HT-29 (cell line): ENCODE measurements at places on chromosomes 13 and 19.

DNA sequence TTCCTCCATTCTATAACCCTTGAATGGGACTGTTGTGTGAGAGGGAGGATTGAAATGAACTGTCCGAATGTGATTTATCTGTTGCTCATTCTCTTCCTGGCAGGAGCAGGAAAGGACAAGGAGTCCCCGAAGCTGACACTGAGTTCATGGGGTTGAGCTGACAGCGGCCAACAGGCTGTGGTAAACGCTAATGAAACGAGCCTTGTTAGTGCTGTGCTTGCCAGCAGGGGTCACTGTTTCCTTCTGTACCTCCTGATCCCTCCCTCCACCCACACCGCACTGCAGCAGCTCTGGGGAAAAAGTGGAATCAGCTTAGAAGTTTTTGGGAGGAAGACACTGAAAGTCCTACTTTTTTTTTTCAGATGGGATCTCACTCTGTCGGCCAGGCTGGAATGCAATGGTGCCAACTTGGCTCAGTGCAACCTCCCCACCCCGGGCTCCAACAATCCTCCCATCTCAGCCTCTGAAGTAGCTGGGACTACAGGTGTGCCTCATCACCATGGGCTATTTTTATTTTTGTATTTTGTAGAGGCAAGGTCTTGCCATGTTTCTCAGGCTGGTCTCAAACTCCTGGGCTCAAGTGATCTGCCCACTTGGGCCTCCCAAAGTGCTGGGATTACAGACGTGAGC is 6.7 kb upstream of the ZNF761 start:
- peak; percentile 59 for DNase-seq

DNA sequence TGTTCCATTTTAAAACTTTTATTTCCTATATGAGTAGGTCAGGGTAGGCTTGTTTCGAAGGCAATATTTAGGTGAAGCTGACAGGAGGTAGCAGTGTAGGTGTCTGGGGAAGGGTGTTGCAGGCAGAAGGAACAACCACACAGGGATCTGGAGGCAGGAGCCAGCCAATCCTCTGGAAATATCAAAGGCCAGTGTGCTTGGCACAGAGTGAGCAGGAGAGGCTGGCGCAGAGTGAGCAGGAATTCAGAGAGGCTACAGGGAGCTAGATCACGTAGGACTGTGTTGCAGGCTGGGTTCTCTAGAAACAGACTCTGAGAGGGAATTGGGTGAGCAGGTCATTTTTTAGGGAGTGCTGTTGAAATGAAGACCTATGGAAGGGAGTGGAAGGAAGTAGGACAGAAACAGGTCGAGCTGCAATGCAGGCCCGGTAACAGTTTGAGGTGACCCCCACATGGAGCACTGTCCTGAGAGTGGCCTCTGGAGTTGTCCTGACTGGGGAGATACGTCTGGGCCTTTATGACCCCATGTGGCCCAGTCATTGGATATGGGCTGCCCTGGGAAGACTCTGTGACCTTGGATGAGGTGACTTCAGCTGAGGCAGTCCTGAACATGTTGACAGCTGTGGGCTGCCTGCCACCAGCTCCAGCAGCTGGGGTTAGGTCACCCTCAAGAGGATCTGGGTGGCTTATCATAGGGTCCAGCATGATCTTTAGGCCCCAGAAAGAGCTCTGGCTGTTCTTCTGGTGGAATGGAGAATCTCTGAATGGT is 51.7 kb downstream of the ERCC5 start:
- DNase-seq, result no peak

GRCh38 chr19:6587093-6587820 is 3.7 kb downstream of the CD70 start:
- DNase-seq, result no peak

GRCh38 chr19:41541990-41542584 is 33.9 kb upstream of the CEACAM21 start:
- peak; percentile 87 for DNase-seq

- no peak for DNase-seq
Observed at GRCh38 chr13:77387607-77388200, 60.8 kb upstream of the MYCBP2 start.

GRCh38 chr19:1620502-1620901 is 15.2 kb upstream of the UQCR11 start:
- no peak for DNase-seq

DNA sequence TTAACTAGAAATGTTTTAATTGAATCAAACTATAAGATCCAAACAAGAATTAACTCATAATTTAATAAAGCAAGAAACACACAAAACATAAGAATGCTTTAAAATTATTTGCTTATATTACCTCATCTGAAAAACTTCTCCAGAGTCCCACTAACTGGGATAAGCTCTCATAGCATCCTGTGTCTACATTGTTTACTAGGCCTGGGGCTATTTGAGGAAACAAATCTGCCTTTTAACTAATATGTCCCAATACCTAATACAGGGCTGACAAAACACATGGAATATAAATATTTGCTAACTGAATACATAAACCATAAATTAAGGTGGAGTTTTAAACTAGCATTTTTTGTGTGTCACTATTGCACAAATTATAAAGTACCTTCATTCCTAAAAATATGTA is 1399.8 kb upstream of the SLC10A2 start:
- no peak for DNase-seq

DNA sequence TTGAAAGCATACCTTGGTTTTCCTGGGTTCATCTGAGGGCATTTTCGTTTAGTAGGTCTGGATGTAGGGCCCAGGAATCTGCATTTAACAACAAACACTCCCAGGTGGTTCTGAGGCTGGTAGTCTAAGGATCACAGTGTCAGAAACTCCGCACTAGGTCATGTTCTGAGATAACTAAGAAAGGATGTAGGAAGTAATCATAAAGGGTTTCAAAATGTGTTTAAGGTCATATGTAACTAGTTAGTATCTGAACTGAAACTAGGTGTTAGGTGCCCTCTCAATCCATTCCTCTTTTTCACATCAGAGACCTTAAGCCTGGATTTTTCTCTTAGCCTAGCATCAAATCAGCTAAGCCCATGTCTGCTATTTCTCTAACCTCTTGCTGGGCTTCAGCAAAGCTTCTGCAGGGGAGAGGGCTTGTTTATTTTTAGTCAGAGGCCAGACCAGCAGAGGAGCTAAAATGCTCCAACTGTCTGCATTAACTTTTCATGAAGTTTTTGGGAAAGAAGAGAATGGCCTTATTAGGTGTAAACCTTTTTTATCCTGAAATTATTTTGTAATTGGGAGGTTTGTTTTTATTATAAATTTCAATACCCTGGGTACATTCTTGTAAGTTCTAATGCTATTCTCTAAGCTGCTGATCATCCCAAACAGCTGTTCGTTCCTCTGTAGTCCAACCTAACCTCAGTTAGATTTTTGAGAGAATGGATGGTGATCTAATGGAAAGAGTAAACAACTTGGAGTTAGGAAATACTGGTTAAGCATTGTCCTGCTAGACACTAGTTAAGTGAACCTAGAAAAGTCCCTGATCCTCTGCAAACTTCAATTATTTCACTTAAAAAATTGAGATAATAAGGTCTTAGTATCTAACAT is 262.8 kb upstream of the RFC3 start:
- DNase-seq, result no peak

DNA sequence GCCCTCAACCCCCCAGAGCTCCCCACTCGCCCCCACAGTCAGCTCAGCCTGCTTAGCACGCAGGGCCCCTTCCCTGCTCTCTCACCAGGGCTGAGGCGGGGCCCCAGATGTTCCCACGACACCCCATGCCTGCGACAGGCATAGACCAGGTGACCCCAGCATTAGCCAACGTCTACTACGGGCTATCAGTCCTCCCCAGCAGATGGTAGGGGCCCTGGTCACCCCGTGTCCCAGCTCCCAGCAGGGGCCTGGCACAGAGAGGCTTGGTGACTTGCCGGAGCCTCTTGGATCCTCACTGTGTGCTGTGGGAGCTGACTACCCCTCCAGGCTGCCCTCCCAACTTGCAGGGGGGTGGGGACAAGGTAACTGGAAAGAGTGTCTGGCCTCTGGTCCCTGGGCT is 80.6 kb downstream of the KDM4B start:
- DNase-seq, result no peak

DNA sequence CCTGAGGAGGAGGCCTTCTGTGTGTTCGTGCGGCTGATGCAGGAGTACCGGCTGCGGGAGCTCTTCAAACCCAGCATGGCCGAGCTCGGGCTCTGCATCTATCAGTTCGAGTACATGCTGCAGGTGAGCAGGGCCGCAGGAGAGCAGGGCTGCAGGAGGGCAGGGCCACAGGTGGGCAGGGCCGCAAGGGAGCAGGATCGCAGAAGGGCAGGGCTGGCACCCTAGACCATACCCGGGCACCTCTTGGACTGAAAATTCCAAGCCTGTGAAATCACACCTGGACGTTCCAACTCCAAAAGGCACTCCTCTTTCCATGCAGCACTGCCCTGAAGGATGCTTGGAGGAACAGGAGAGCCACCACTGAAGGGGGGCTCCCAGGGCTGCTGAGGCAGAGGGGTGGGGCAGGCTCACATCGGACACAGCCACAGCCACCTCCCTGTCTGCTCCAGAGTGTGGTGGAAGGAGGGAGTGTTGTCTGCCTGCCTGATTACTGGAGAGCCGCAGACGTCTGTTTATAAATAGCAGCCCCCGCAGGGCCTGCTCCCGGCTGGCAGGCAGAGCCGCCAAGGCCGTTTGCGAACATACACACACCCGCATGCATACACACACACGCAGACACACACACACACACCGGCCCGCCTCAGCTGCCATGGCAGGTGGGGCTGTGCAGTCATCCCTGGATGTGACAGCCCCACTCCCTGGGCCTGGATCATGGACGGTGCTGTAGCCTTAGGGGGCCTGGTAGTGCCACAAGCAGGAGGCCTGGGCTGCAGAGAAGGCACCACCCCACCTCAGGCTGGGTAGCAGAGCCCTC is 20.2 kb downstream of the EVI5L start:
- no peak for DNase-seq

GRCh38 chr19:49442771-49443365 is 1.5 kb upstream of the SLC17A7 start:
- DNase-seq, result peak; percentile 99

DNA sequence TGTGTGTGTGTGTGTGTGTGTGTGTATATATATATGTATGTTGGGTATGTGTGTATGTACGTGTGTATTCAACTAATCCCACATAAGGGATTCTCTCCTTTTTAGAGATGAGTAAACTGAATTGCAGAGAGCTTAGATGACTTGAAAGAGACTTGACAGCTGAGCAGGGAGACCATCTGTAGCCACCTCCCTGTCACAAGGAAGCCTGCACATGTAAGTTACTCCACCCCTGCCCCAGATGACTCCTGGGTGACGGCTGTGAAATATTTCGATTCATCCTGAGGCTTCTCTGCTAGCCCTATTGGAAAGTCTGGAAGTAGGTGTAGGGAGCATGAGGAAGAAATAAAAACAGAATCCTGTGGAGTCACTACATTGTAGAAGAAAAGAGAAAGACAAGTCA is 480.4 kb downstream of the FOXO1 start:
- no peak for DNase-seq

GRCh38 chr13:80336370-80336769 is 4.6 kb downstream of the SPRY2 start:
- DNase-seq, result no peak

DNA sequence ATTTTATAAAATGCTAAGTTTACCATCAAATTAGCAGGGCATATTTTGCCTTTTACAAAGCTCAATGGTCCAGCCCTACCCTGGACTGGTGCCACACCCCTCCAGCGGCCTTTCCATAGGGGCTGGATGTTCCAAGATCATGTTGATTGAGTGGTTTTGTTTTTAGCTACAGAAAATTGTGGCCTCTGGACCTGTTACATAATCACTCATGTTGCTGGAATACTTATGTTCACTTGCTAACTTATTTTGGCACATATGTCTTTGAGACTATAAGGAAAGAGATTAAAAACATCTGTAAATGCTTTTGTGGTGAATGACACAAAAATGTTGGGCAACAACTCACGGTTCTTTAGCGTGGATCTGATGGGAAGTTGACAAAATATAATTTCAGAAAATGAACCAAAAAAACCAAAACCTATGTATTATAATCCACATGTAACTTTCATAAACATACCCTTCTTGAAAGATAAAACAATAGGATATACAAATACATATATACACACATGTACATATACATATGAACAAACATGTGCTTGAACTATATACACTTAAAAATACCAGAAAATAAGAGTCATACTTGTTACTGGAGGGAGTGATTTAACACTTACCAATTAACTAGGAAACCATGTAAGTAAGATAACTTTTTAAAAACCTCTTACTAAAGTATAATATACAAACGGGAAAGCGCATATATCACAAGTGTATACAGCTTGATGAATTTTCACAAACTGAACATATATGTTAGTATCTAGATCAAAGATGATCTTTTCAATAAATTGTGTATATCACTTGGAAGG is 46.6 kb upstream of the SLC15A1 start:
- no peak for DNase-seq

- no peak for DNase-seq
Observed at GRCh38 chr13:25608181-25608580, 236.4 kb downstream of the ATP8A2 start.

DNA sequence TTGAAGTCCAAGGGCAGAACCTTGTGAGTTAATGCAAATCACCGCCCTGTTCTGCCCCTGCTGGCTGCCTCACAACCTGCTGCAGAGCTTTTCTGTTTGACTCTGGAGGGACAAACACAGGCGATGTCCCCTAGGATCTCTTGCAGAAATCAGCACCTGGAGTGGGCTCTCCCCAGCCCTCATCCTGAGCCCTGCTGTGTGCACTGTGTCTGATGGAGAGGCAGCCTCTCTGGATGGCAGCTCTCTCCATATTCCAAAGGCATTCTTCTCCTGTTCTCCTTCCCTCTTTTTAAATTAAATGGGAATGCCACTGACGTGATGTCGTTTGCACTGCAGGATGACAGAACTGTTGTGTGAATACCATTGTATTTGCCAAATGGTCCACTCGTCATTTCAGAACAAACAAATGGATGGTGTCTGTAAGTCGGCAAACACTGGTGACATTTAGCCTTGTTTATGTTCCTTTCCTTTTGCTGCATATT is 184.1 kb downstream of the ZNF536 start:
- DNase-seq, result no peak

GRCh38 chr19:9877780-9878510 is 42.8 kb downstream of the PIN1 start:
- no peak for DNase-seq

- no peak for DNase-seq
Observed at GRCh38 chr19:39157275-39157996, 31.9 kb downstream of the PAK4 start.

- no peak for DNase-seq
Observed at GRCh38 chr13:24222756-24223155, 62.2 kb downstream of the SPATA13 start.

- no peak for DNase-seq
Observed at GRCh38 chr13:82717249-82717648, 1165.0 kb downstream of the SLITRK1 start.

GRCh38 chr19:4987692-4988370 is 18.9 kb downstream of the KDM4B start:
- no peak for DNase-seq
